Heart right ventricle (tissue), 16 donors: ENCODE measurements at places on chromosomes 3 and 15. TPM values are rescaled to one million over a fixed set of nuclear protein-coding genes. Genes with fewer than 3 reads are reported as not detected.

- peak overlapping the region; percentile 93 for H3K4me3 ChIP-seq
- peaks cover 51% of the 10 kb centered on the region for H3K4me1 ChIP-seq
- no peaks in the 10 kb centered on the region for H3K27me3 ChIP-seq
- peak overlapping the region; percentile 99 for H3K27ac ChIP-seq
- no peaks in the 10 kb centered on the region for H3K36me3 ChIP-seq
- DNase-seq, result peak; percentile 79
Measured at GRCh38 chr15:31326875-31327668, 437 bp downstream of the KLF13 start.

GRCh38 chr3:83321891-83322290, 1560.4 kb upstream of the GBE1 start:
- no peak overlapping the region for H3K4me3 ChIP-seq
- H3K27ac ChIP-seq, result no peak overlapping the region
- H3K36me3 ChIP-seq, result no peaks in the 10 kb centered on the region
- DNase-seq, result no peak
- no peaks in the 10 kb centered on the region for H3K4me1 ChIP-seq

EIF4G1 gene
- total RNA-seq, result 207 TPM

GP5 gene
- 0.21 TPM for total RNA-seq

GRCh38 chr15:41966920-41967465, 5.4 kb downstream of the EHD4 start:
- H3K36me3 ChIP-seq, result no peaks in the 10 kb centered on the region
- no peak overlapping the region for H3K4me3 ChIP-seq
- DNase-seq, result no peak
- no peaks in the 10 kb centered on the region for H3K27me3 ChIP-seq
- peak overlapping the region; percentile 68 for H3K27ac ChIP-seq

ITGA11 gene
- 7.9 TPM for total RNA-seq

DNA sequence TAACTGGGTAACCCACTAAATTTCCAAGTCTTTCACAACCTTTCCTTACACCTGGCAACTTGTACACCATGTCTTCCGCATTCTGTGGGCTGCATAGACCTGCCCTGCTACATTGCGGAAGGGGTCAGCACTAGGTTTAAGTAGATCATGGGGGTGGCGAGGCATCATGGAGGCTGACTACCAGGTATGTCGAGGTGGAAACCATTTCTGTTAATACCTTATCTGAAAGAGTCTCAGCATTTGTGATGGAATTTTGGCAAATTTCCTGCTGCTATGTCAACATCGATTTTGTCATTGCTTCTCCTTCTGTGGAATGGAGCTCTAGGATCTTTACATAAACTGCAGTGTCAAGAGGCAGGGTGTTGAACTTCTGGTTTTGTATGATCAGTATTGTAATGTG, 187.2 kb downstream of the GHSR start:
- H3K4me3 ChIP-seq, result no peak overlapping the region
- no peak for DNase-seq
- H3K27me3 ChIP-seq, result no peaks in the 10 kb centered on the region

- peaks cover 2% of the 10 kb centered on the region for H3K4me1 ChIP-seq
- no peaks in the 10 kb centered on the region for H3K27me3 ChIP-seq
- H3K36me3 ChIP-seq, result no peaks in the 10 kb centered on the region
- no peak overlapping the region for H3K4me3 ChIP-seq
- DNase-seq, result no peak
Measured at GRCh38 chr3:56836276-56837163, 34.8 kb upstream of the ARHGEF3 start.
